ENCODE measurements at places on chromosomes 2 and 18.

- no peak for DNase-seq
Measured at GRCh38 chr18:12933327-12933726, 14.5 kb upstream of the SEH1L start.

- DNase-seq = no peak
Measured at GRCh38 chr2:8502316-8502715, 179.5 kb upstream of the ID2 start.

- DNase-seq = no peak
Measured at GRCh38 chr18:49020129-49020528, 69.4 kb upstream of the SMAD7 start.

DNA sequence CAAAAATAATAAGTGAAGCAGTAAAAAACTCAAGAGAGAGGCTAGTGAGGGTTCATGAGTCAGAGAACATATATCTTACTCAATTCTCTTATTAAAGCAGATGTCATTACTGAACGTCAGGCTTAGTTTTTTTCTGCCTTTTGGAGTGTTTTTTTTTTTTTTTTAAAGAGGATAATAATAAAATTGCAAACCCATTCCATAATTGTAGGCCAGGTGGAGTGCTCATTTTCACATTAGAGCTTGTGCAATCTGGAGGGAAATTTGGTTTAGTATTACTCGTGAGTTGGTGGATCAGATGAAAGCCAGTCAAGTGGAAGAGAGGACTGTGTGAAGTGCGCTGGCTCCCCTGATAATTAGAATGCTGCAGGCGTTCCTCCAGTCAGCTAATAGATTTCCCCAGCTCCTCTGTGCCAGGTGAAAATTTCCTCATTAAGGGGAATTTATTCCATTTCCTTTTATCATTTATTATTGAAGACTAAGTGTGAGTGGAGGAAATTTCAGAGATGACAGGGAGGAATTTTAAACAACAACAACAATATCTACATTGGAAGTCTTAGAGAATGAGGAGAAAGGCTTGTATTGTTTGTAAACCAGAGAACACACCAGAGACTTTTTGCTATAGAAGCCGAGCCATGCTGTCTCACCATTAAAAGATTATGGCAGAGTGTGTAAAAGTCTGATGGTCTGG, 74.6 kb downstream of the CPS1 start:
- DNase-seq = no peak

- DNase-seq = no peak
Measured at GRCh38 chr18:25830787-25831186, 259.6 kb downstream of the SS18 start.

GRCh38 chr2:105951384-105951694, 206.6 kb downstream of the NCK2 start:
- no peak for DNase-seq

DNA sequence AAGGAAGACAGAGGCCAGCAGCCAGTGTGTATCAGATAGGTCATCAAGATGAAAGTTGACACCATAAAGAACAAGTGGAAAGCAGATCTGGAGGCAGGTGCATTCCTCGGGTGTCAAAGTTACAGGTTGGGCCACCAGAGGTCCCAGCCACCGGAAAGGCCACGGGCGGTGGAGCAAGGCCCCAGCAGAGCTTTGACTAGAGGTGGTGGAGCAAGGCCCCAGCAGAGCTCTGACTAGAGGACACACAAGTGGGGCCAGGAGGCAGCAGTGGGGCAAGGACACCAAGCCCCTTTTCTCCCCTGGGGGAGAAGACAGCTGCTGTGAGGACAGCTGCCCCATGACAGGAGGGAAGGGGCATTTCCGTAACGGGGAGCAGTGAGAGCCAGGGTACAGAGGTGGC, 115.1 kb downstream of the GYPC start:
- DNase-seq = no peak

DNA sequence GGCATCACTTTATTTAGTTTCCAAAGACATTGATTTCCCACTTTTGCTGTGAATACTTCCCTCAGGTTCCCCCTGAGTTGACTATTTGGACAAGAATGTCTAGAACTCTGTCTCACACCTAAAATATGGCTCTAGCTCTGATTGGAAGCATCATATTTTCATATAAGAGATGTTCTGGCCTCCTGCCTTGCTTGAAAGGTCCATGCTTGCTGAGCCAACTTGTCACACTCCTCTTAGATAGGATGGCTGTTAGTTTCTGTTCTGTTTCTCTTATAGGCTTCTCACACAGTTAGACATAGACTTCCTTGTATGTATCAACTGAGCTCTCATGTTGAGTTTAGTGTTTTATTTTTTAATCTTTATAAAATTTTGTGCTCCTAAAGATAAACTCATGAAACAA, 87.1 kb downstream of the CNTNAP5 start:
- DNase-seq = no peak

DNA sequence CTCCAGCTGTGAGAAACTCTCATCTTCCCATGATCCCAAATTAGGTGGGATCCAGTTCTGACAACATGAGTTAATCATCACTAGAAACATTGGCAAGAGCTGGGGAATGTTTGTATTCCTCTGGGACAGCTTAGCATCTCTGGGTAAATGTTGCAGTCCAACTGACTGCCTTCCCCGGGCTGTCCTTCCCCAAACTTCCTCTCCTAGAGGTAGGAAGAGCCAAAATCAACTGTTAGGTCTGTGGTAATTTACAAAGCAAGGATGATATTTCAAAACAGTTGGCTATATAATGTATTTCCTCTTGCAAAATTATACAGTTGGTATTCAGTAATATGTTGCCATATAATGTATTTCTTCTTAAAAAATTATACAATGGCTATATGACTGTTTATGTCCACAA, 148.5 kb downstream of the MGAT5 start:
- DNase-seq = no peak

DNA sequence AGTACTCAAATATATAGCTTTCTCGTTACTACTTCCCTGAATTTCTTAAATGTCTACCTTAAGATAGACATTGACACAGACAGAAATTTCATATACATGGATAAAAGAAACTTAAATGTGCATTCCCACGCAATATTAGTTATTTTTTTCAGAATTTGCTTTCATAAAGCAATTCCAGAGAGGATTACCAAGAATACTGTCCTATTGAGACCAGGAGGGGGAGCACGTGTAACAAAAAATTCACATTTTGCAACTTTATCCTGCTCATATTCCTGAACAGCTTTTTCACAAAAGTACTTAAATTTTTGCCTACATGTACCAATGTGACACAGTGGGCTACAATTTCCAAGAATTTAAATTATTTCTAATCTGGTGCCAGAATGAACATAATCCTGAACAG, 30.7 kb upstream of the ERCC3 start:
- no peak for DNase-seq

- no peak for DNase-seq
Measured at GRCh38 chr2:109633284-109633961, 19.3 kb downstream of the SOWAHC start.

DNA sequence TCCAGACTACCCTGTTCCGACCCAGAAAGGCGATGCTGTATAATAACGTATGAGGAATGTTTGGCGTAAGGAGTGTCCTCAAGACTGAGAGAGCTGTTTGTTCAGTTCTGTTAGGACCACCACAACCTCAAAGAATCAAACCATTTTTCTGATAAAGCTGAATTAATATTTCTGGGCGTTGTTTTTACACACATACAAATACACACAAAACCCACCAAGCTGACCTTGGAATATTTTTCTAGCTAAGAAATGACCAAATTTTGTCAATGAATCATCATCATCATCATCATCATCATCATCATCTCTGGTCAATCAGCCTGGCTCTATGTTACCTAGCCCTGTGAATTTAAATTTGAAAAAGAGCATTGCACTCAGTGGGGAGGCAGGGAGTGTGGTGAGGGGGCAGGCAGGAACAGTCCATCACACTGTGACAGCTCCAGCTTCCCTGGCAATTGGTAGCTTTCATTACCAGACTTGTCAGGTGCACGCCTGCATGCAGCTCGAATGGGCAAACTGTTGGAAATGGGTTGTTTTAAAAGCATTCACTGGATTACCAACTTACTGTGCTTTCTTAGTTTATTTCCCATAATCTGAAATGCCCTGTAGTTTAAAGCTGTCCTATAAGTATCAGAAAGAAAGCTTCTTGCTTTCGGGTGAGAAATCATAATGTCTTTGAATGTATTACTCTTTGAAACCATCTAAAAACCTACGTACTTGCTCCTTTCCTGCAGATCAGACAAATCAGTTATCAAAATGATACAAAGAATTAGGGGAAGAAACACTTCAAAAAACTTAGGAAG, 6.9 kb upstream of the POU3F3 start:
- no peak for DNase-seq

DNA sequence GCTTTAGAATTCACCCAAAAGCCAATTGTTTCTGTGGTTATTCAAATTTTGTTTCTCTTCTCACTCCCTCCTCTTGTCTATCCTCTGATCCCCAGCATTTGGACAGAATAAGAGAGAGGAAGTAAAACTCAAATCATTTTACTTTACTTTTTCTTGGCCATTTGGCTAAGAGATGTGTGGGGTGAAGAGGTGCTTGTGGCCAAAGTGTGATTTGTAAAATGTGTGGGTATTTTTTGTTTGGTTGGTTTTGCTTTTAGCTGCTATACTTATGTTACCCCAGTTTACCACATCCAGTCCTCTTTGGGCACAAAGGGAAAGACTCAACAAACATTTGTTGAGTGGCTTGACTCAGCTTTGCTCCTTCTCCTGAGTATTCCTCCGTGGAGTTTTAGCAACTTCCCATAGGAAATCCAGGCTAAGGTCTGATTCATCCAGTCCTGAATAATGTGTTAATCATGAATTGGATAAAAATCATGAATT, 109.1 kb upstream of the CYP1B1 start:
- no peak for DNase-seq

DNA sequence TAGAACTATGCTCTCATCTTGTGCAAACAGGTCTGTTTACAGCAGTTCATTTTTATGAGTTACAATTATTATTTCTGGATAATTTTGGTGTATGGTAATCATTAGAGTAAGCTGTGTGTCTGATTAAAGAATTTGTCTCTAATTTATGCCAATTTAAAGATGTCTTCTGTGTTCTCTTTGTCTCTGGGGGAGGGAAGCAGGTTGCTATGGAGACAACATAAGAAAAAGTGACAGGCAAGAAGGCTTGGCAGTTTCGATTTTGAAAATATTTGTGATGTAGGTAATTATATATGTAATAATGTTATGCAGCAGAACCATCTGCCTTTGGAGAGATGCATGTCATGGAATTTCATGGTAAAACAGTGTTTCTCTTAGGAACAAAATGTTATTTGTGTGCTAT, 78.2 kb downstream of the SH3RF3 start:
- no peak for DNase-seq

GRCh38 chr2:28155627-28156026, 237.0 kb upstream of the FOSL2 start:
- no peak for DNase-seq

DNA sequence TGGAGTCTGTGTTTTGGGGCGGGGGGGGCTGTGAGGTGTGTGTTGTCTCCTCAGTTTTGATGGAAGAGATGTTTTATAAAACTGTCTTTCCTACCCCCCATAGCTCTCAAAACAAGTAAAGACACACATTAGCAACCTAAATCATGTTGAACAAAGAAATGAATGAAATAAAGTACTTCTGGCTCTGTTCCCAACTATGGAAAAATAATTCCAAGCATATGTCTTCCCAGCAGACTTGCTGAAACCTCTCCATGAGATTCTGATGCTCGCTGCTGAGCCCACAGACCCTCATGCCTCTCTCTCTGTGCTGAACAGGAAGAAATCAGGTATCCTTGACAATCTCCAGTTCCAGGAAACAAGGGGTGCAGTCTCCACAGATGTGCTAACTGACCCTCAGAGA, 226.7 kb upstream of the KLHL29 start:
- no peak for DNase-seq

- DNase-seq = no peak
Measured at GRCh38 chr18:39746201-39746600, 2180.6 kb upstream of the CELF4 start.

GRCh38 chr18:58005011-58005410, 39.0 kb upstream of the NEDD4L start:
- DNase-seq = no peak

DNA sequence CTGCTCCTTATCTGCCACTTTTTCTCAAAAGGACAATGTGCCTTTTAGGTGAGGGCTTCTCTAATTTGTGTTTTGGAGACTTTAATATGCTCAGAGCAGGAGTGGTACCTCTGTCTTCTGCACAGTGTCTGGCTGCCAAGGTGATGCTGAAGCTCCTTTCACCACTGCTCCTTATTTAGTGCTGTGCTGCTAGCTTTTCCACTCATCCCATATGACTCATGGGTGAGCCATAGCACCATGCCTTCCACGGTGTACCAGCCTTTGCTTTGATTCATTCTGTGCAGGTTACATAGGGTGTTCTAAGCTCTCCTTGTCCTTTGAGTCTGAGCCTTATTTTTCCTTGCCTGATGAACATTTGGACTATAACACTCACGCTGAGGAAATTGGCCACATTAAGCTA, 202.4 kb downstream of the ARL6IP6 start:
- DNase-seq = no peak

DNA sequence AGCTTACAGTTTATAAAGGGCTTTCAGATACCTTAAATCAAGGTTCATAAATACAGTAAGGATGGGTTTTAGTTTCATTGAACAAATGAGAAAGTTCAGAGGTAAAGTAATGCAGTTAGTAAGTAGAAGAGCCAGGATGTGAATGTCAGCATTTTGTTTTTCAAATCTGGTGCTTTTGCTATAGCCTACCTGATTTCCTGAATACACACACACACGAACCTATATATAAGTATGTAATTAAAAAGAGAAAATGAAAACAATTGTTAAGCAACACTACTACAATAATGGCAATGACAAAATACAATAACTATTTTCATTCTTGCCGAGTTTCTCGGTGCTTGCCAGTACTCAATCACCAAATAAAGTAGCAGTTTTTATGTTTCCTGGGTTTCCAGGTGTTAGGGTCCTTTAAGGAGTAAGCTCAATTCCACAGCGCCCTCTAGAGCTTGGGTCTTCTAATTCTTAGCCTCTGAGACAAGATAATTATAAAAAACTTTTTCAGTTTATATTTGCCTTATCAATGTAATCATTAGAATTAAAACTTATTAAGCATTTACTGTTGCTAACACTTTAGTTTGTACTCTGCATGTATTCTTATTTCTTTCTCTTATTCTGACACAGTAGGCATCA, 512.9 kb upstream of the ACVR2A start:
- DNase-seq = peak; percentile 23

DNA sequence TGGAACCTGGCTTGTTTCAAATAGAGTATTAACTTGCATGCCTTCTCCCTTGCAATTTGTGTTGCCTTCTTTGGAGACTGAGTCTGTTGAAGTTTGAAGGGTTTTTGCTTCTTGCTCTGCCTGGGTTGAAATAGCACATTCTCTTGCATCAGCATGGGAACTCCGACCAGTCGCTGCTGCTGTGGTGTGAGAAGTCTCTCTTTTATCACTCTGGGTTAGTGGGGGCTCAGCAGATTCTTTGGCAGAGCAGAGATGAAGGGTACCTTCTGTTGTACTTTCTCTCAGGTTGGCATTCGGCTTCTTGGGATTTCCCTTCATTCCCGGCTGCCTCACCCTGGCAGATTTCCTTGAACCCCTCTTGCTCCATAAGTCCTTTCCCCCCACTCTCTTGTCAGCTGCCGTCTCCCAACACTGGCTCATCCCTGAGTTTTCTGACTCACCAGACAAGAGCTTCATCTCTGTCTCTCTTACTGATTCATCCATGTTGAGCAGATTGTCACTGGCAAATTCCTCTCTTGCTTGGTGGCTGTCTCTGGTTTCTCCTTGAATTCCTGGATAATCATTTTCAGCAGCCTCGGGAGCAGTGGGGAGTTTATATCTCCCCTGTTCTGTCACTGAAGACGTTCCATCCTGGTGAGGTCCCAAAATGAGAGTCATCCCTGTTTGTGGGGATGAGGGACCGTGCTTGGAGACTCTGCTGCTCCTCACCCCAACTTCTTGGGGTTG, 49.9 kb downstream of the ALPK2 start:
- no peak for DNase-seq
